GM12878 (cell line): ENCODE measurements at places on chromosomes 11 and 22. TPM values are rescaled to one million over a fixed set of nuclear protein-coding genes. Genes with fewer than 3 reads are reported as not detected.

DNA sequence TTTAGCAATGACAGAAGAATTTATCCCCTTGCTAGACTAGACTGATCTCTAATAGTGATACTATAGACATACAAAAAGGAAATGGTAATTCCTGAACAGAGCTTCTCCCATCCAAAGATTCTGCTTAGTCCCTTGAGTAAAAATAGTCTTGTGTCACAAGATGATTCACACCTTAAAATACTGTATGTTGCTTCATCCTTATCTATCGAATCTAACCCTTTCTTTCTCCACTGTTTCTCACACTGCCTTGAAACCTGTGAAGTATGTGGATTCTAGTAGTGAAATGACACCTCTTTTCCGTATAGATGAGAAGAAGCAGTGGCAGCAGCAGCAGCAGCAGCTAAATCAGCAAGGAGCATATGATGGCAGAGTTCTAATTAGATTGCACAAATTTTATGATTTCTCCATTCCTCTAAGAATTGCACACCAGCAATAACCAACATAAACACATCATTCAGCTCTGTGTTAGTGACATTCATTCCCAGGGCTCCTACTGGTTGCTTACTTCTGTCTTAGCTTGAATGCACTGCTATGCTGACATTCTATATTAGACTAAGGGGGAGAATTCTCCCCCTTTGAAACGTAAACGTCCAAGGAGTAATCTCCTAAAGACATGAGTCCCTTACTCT, 14.6 kb downstream of the KCNA4 start:
- DNase-seq, result no peak

- DNase-seq, result no peak
Measured at GRCh38 chr11:68016161-68016903, 6.2 kb downstream of the ALDH3B1 start.

- no peak for DNase-seq
Measured at GRCh38 chr22:23697031-23697970, 6.5 kb downstream of the RGL4 start.

DNA sequence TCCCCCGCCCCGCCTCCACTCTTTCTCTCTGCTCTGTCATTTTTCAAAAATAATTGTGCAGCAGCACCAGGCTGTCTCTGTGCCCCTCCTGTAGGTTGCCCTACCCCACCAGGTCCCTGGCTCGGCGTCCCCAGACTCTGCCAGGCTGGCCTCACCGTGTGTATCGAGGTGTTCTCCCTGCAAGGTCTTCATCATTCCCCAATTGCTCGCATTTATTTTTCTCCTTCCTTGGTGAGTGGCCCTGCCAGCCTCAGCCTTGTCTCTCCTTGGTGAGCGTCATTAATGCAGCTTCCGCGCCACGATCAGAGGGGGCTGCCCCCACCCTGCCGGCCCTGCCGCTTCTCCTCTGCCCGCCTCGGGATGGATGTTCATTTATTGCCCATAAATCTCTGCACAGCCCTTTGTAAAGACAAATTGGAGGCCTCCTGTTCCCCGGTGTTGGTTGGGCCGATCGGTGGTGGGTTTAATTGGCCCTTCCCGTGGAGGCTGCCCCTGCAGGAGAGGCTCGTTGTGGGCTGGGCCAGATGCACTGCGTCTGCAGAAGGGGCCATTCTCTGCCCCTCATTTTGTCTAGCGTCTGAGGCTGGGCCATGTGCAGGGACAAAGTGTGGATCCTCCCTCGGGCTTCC, 33.2 kb downstream of the RTN4R start:
- no peak for DNase-seq

DNA sequence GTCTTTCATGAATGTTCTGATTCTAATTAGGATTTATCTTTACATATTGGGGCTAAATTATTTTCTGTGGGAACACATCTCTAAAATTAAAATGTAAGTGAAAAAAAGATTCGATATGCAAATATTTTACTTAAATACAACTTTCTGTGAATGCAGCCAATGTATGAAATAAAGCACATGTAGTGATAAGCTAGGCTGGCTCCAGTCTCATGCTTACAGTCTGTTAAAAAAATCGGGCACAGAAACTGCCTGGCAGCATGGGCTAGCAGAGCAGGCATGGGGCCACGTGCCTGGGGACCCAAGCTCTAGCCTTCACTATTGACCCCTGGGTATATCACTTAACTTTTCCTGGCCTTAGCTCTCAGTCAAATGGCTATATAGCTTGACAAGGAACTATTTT, 46.5 kb downstream of the NELL1 start:
- DNase-seq, result no peak

DNA sequence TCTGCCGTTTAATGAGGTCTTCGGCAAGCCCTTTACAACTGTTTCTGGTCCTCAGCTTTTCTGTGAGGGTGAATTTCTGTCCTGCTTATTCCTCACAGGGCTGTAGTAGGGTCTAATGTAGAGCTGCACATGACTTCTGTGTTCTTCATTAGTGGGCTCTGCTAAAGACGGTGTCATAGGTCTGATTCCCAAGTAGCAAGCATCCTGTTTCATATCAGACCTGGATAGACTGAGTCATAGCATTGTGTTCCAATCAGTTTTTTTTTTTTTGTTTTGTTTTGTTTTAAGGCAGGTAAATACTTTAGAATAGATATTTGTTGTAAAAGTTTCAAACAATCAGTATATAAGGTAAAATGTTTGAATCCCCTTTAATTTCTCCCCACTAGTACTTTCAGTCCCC, 35.4 kb downstream of the BIRC2 start:
- DNase-seq, result no peak

- no peak for DNase-seq
Measured at GRCh38 chr22:46150655-46151477, 540 bp downstream of the PPARA start.

DNA sequence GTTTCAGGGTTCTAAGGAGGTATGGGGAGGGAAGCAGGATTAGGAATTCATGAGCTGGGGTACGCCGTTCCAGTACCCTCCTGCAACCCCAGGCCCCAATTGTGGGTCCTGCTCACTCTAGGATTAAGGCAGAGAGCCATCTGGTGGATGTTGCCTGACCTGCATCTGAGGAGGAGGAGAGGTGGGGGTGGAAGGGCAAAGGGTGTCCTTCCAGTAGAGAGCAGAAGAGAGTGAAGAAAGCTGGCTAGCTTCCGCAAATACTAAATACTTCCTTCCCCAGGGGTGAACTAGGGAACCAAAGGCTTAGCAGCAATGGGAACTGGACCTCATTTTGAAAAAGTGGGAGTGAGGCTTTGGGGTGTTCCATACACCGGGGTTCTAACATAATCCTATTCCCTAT, 10.6 kb downstream of the LRRC51 start:
- no peak for DNase-seq

GRCh38 chr11:8712506-8712905, 29.9 kb downstream of the RPL27A start:
- no peak for DNase-seq

GRCh38 chr11:58907780-58908179, 31.5 kb upstream of the GLYATL1 start:
- DNase-seq, result no peak

DNA sequence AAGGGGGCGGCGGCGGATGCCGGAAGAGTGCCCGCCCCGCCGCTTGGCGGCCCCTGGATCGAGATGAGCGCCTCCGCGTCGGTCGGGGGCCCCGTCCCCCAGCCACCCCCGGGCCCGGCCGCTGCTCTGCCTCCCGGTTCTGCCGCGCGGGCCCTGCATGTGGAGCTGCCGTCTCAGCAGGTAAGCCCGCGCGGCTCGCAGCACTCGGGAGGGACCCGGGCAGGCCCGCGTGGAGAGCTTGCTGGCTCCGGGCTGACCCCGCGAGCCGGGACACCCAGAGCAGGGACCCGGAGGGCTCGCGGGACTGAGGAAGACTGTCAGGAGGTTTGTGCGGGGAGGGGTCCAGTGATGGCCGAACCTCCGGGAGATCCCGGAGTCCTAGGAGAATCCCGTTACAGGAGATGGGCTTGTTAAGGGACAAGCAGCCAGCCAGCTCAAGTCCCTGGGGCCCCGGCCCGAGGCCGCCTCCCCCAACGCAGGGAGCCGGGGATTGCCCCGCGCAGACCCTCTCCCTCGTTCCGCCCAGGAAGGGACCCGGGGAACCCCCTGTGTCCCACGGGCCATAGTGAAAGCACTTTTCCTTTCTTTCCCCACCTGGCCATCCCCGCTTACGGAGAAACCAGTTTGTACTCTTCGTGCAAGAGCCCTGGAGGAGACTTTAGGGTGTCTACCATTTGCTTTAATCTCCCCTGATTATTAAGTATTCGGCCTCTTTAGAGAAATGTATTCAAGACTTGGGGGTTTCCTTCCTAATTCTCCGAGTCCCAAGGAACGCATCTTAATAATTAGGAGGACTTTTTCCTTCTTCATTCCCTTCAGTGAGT, 547 bp downstream of the UVRAG start:
- DNase-seq, result no peak

DNA sequence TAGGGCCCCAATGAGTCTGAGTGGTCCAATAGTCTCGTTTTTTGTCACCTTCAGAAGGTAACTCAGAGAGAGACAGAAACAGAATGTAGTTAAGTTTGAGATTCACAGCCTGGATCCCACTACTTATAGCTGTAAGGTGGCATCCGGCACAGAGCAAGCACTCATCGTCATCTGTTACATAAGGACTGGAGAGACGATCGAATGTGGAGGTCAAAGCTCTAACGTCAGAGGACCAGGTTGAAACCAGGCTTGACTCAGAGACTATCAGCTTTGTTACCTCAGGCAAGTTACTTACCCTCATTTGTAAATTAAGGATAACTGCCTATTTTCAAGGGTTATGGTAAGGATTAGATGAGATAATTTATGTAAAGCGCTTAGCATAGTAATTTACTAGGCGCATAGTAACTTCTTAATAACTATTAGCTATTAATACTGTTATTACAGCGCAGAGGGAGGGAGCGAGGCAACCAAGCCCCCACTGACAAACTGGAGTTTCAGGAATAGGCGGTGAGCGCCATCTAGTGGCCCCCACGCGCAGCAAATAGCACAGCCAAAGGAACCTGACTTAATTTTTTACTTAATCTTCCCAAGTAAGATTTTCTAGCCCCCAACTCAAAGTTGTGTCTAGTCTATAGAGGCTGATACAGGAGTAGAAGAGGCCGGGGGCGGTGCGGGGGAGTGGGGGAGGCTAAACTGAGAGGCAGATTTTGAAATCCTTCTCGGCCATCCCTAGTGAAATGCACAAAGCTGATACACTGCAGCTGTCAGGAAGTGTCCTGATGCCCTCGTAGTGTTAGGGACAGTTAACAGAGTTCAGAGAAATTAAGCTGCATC, 29.0 kb upstream of the API5 start:
- no peak for DNase-seq

GRCh38 chr11:22263613-22264012, 70.7 kb downstream of the ANO5 start:
- DNase-seq, result no peak

DNA sequence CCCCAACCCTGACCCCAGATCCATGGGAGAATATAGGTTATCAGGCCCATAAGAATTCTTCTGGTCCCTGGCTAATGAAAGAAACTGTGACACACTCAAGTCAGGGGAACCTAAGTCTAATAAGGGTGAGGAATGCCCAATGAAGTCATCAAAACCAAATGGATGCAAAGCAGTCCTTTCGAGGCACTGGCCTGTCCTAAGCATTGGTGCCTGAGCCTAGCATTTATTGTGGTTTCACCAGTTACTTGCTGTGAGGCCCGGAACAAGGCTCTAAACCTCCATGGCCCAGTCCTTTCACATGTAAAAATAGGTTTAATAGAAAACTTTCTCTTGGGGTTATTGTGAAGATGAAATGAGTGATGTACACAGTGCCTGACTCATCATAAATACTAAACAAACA, 712.6 kb downstream of the DLG2 start:
- DNase-seq, result no peak

Gene SEPTIN5
- 0.82 and 1.1 TPM in 2 replicates for total RNA-seq

Gene OR51V1
- total RNA-seq, result not detected in 2 replicates

Gene KRTAP5-10
- total RNA-seq, result not detected in 2 replicates

Gene EFEMP2
- total RNA-seq, result 2.3 and 2.4 TPM in 2 replicates

Gene DDI1
- total RNA-seq, result not detected in 2 replicates
